Stimulated activated CD8-positive, alpha-beta memory T cell treated with anti-CD3 and anti-CD28 coated beads, Interleukin-2, amount 100 ng/mL, for 1 hour (primary cell): ENCODE measurements at places on chromosomes 5 and 9.

DNA sequence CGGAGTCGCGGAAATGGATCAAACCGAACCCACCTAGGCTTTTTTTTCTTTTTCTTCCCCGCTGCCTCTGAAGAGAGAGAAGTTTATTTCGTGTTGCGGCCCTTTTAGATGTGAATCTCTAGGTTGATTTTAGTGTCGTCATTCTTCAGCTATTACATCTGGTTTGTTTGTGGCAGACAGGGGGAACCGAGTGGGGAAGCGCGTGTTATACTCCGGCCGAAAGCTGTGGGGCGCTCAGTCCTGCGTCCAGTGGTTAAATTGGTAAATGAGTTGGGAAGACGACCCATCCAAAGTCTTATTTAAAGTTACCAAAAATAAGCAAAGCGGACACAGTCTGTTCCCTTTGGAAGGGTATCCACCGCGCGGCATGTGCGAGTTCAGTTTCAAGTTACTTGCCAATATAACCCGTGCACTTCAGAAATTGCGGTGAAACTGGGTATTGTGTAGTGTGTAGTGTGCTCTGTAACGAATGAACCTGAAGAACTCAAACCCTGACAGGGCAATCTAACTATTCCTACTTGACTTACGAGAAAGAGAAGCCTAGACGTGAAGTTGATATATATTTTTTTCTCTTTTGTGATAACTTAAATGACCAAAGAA is 1.3 kb downstream of the MAN2A1 start:
- DNase-seq: peak; percentile 5

DNA sequence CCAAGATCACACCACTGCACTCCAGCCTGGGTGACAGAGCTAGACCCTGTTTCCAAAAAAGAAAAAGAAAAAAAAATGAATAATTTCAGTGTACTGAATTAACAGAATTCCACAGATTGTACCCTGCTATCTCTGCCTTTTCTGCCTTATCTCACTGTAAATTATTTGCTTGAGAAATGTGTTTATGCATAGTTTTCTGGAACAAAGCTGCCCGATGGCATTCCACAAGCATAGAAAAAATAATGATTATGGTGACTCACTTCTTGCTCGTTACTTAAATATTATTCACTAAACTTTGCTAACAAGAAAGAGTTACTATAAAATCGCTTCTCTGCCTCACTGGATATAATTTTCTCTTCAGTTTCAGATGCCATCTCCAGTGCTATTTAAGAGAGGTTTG is 88.7 kb upstream of the FAM169A start:
- DNase-seq: no peak

DNA sequence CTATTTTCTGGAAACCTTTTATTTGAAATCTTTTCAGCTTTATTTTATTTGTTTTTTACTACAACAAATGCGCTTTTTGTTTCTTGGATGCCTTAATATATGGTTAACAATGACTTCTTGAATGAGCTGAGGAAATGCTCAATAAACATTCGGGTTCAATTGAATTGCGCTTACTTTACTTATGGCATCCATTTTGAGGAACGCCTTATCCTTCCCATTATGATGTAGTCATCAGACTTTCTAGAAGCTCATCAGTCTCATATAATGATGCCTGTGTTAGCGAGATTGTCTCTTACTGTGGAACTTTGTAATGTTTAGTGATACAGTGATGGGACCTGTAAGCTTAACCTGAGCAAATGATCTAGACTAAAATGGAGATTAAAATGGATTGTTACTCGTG is 916 bp downstream of the SHLD3 start:
- DNase-seq: no peak

DNA sequence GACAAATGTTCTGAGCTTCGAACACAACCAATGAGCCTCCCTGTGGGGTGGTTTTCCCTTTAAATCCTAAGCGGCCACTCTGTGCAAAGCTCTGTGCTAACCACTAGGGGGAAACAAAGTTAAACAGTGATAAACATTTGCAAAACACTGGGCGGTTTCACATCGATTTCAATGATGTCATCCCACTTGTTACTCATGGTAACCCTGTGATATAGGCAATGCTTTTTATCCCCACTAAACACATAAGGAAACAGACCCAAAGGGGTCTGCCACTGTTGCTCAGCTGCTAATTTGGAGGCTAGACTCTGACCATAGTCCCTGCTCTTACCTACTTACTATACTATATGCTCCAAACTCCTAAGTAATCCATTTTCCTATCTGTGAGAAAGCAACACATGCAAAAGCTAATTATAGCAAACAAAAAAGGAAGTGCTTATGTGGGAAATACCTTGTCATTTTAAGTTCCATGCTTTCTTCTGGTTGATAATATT is 57.3 kb downstream of the PTPN3 start:
- peak; percentile 5 for DNase-seq

- DNase-seq: peak; percentile 24
These were observed 739 bp downstream of the C9orf72 start for GRCh38 chr9:27572566-27572917.

- no peak for DNase-seq
These were observed 226.0 kb downstream of the HINT1 start for GRCh38 chr5:130939059-130939458.

DNA sequence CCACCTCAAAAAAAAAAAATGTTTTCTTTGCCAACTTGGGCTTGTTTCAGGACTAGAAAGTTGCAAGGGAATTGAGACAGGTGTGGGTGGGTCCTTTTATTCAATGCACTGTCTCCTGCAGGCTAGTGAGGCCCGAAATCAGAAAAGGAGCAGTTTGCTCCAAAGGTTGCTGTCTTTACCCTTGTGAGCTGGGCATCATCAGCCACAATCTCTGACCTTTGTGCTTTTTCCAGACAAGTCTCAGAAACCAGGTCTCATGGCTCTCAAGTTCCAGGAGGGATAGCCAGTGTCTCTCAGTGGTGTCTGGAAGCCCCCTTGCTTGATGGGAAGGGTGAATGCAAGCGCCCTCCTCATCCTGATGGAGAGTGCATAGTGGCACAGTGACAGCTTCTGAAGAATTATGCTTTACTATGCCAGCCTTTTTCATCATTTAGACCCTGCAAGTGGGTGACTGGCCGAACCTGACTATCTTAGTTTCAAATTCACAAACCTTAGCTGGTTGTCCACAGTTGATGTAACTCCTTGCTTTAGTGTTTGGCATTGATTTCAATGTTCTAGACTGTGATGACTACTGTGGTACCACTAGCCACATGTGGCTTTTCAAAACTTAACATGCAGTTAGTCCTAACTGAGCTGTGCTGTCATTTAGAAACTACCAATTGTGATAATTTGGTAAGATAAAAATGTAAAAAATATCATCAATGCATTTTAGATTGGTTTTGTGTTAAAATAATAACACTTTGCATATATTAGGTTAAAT is 468.6 kb downstream of the GADD45G start:
- DNase-seq: no peak

DNA sequence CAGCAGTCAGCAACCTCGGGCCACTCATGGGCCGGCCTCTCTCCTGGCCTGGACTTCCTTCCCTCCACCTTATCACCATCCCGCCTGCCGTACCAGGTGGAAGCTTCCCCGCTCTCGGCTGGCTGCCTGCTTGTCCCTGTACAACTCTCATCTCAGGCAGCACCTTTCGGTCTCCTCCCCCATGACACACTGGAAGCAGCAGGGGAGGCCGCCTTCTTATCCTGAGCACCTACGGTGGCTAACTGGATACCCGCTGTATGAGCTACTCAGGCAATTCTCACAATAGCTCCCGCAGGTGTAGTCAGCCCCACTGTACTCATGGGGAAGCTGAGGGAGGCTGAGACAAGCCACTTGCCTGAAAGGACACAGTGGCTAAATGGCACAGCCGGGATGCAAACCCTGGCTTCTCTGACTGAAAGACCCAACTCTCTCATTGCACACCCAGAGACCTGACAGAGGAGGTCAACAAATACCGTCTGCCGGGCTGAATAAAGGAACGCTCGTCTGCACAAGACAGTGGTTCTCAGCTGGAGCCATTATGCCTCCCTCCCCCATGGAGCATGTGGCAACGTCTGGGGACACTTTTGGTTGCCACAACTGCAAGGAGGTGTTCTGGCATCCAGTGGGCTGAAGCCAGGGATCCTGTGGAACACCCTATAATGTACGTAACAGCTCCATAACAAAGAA is 9.6 kb downstream of the STK10 start:
- DNase-seq: no peak

- DNase-seq: no peak
These were observed 24.4 kb downstream of the SLC25A25 start for GRCh38 chr9:128092199-128092977.

GRCh38 chr5:128498844-128499455 is 39.1 kb downstream of the FBN2 start:
- DNase-seq: no peak

GRCh38 chr5:410911-411517 is 32.0 kb upstream of the EXOC3 start:
- DNase-seq: no peak

DNA sequence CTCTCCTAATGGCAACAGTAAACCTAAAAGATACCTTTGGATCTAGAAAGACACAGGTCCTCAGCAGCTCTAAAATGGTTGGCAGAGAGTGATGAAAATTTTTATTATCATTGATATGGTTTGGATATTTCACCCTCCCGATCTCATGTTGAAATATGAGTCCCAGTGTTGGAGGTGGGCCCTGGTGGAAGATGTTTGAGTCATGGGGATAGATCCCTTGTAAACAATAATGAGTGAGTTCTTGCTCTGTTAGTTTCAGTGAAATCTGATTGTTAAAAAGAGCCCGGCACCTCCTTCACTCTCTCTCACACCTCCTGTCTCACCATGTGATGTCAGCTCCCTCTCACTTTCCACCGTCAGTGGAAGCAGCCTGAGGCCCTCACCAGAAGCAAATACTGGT is 117.7 kb downstream of the FRMD3 start:
- no peak for DNase-seq

- no peak for DNase-seq
These were observed 270.1 kb upstream of the PTGER4 start for GRCh38 chr5:40409601-40410000.

- no peak for DNase-seq
These were observed 61.1 kb upstream of the LPAR1 start for GRCh38 chr9:111099199-111100008.

- no peak for DNase-seq
These were observed 88.4 kb downstream of the APBA1 start for GRCh38 chr9:69583645-69584234.

- no peak for DNase-seq
These were observed 67.3 kb downstream of the NPR3 start for GRCh38 chr5:32778403-32778802.

- DNase-seq: no peak
These were observed 46.4 kb downstream of the RBM27 start for GRCh38 chr5:146249801-146250200.

GRCh38 chr5:1500411-1501091 is 23.2 kb downstream of the LPCAT1 start:
- no peak for DNase-seq

DNA sequence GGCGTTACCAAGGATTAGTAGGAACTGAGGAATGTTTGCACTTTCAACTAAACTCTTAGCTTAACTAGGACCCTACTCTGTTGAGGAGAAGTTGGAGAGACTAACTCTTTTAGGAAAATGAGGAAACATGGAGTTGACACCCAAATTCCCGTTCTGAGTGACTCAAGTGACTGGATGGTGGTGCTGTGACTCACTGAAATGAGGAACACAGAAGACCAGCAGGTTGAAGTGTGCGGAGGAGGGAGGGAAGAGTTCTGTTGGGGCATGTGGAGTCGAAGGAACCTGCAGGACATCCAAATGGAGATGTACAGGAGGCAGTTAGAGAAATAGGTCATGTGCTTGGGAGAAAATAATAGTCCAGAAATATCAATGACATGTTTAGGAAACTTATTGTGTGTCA is 8.2 kb downstream of the HEXB start:
- no peak for DNase-seq

DNA sequence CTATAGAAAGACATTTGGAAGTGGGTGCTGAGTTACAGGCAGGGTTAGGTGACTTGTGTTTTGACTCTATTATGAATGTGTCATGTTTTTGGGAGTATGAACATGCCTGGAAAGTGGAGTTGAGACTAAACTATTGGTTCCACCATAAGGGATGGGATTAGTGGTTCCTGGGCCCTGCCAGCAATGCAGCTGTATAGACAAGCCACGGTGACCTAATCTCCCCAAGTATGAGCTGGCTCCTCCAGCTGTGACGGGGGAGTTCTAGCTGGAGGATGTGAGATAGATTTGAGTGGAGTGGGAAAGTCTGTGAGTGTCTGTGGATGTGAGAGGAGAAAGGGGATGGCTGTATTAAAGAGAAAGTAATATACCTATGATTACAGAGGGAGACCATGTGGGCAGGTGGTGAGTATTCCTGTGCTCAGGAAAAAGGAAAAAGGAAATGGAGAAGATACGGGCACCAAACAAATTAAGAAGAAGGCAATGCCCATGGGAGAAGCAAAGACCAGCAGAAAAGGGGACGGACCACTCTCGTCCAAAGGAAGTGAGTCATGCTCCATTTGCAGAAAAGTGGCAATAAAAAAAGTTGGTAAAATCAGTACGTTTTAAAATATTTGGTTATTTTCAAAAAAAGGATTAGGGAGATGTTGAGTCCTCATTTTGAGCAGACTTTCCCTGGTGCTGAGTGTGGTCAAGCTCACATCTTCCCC is 48.3 kb upstream of the ICE1 start:
- no peak for DNase-seq
